ENCODE measurements at places on chromosomes 12 and 14. TPM values are rescaled to one million over a fixed set of nuclear protein-coding genes. Genes with fewer than 3 reads are reported as not detected.

DNA sequence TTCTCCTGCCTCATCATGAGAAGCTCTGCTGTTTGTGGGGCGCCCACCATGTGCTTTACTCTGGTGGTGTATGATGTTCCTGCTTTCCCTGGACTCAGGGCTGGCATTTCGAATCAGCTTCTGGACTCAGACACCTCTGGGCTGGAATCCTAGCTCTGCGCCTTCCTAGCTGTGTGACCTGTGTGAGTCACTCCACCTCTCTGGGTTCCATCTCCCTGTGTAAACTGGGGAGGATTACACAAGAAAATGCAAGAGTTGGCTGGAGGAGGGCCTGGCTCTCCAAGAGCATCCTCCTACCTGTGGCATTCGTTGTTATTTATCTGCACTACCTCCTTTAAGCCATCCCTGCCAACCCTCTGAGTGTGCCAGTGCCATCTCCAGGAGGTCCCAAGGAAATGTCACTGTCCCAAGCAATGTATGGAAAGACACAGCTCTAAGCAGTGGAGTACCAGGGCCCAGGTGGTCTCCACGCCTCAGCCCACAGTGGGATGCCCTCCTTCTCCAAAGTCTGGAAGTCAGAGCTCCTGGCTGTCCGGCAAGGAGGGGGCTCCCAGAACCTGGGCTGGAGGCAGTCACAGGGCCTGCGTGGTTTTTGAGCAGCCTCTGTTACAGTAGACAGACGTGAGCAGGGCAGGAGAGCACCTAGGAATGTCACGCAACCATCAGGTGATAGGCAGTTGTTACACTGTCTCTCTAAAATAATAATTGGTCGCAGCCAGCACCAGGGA lies 7.3 kb upstream of the TNFAIP2 start:
- no peak overlapping the region for H3K4me3 ChIP-seq
- no peaks in the 10 kb centered on the region for H3K36me3 ChIP-seq
- no peaks in the 10 kb centered on the region for H3K27me3 ChIP-seq
- DNase-seq, result peak; percentile 68
- no peak overlapping the region for H3K27ac ChIP-seq

- H3K36me3 ChIP-seq, result peaks cover 21% of the 10 kb centered on the region
- peaks cover 22% of the 10 kb centered on the region for H3K4me1 ChIP-seq
- no peak overlapping the region for H3K4me3 ChIP-seq
- H3K27me3 ChIP-seq, result no peaks in the 10 kb centered on the region
- no peak overlapping the region for H3K27ac ChIP-seq
Measured at GRCh38 chr12:89645434-89645833, 63.2 kb downstream of the ATP2B1 start.

- H3K27me3 ChIP-seq, result peaks cover 16% of the 10 kb centered on the region
- no peaks in the 10 kb centered on the region for H3K36me3 ChIP-seq
- peaks cover 9% of the 10 kb centered on the region for H3K4me1 ChIP-seq
- H3K27ac ChIP-seq, result no peak overlapping the region
- DNase-seq, result peak; percentile 70
Measured at GRCh38 chr14:99654235-99654985, 9.5 kb downstream of the HHIPL1 start.

- no peaks in the 10 kb centered on the region for H3K27me3 ChIP-seq
- no peak overlapping the region for H3K4me3 ChIP-seq
- peaks cover 13% of the 10 kb centered on the region for H3K4me1 ChIP-seq
Measured at GRCh38 chr12:25322351-25322750, 71.6 kb upstream of the KRAS start.

- peak overlapping the region; percentile 96 for H3K27ac ChIP-seq
- H3K36me3 ChIP-seq, result no peaks in the 10 kb centered on the region
- DNase-seq, result no peak
- H3K27me3 ChIP-seq, result no peaks in the 10 kb centered on the region
- peaks cover 38% of the 10 kb centered on the region for H3K4me1 ChIP-seq
- peak overlapping the region; percentile 28 for H3K4me3 ChIP-seq
Measured at GRCh38 chr14:80383223-80383622, 171.9 kb upstream of the DIO2 start.

DNA sequence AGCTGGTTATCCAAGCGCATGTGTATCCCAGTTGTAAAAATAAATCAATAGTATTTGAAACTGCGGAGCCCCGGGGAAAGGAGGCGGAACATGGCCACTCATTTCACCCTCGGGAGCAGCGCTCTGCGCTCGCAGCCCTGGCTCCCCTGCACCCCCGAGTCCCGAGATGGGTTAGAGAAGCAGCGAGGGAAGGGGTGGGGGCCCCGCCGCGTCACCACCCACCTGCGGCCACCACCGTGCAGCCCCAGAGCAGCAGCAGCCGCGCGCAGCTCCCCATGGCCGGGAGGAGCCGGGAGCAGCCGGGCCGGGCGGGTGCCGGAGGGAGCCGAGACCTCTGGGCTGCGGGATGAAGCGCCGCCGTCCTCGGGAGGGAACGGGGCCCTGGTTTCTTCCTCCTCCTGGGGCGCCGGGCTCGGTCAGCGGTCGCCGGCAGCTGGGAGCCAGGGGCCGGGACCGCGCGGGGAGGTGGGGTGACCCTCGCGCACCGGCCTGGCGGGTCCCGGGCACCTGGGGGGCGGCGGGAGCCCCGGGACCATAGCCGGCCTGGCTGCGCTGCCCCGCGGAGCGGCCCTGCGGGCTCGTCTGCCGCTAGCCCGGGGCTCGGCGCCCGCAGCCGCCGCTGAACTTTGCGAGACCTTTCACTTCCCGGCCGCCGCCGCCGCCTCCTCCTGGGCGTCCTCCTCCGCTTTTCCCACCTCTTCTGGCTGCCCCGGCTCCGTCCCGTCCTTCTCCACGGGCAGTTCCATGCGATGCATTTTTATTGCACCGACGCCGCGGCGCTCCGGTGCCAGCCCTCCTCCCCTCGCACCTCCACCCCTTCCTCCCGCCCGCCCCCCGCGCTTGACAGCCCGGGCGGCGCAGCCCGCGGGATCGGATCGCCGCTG lies at the start of gene NTN4:
NTN4 (minus strand) TSS at position 732 of the 884 bp plus-strand sequence; CDS start at position 277, 455 bp downstream.
- H3K4me1 ChIP-seq, result no peaks in the 10 kb centered on the region
- H3K27ac ChIP-seq, result peak within 1 kb of the TSS; percentile 83
- peaks cover 11% of the 10 kb centered on the region for H3K36me3 ChIP-seq
- DNase-seq, result peak; percentile 49
- H3K4me3 ChIP-seq, result peak within 1 kb of the TSS; percentile 80

DNA sequence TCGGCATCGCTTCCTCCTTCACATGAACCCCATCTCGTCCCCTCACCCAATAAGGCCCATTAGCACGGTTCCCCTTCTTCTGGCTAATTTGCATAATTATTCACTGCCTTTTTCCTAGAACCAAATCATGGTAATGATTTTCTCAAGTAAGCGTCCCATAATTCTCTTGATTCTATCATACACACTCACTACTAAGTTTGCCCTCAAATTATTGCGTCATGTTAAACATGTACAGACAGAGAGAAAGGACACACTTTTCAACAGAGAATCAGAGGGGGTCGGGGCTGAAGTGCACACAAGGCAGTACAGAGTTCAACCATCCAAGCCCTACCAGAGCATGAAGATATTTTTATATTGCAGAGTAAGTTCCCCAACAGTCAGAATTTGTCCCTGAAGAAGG lies 256.6 kb downstream of the FOXN3 start:
- H3K4me1 ChIP-seq, result peaks cover 6% of the 10 kb centered on the region
- H3K27me3 ChIP-seq, result no peaks in the 10 kb centered on the region
- H3K27ac ChIP-seq, result no peak overlapping the region
- H3K4me3 ChIP-seq, result no peak overlapping the region
- H3K36me3 ChIP-seq, result peaks cover 7% of the 10 kb centered on the region
- DNase-seq, result no peak

DNA sequence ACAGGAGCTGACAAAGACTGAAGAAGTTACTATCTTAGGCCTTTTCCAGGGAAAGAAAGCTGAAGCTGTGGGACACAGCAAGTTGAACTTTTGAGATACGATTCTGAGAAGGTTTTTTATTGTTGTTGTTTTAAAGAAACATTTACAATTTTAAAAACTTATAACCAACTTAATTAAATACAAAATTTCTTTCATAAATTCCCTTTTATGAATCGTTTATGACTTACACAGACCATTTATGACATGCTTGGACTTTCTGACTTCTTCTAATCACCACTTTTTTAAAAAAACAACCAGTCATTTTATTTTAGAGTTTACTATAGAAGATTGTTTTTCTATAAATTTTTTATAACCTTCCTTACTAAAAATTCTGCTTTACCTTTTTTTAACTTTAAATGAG lies 68.7 kb downstream of the DHRS2 start:
- H3K36me3 ChIP-seq, result no peaks in the 10 kb centered on the region
- DNase-seq, result peak; percentile 40
- H3K27ac ChIP-seq, result no peak overlapping the region
- no peaks in the 10 kb centered on the region for H3K4me1 ChIP-seq

DNA sequence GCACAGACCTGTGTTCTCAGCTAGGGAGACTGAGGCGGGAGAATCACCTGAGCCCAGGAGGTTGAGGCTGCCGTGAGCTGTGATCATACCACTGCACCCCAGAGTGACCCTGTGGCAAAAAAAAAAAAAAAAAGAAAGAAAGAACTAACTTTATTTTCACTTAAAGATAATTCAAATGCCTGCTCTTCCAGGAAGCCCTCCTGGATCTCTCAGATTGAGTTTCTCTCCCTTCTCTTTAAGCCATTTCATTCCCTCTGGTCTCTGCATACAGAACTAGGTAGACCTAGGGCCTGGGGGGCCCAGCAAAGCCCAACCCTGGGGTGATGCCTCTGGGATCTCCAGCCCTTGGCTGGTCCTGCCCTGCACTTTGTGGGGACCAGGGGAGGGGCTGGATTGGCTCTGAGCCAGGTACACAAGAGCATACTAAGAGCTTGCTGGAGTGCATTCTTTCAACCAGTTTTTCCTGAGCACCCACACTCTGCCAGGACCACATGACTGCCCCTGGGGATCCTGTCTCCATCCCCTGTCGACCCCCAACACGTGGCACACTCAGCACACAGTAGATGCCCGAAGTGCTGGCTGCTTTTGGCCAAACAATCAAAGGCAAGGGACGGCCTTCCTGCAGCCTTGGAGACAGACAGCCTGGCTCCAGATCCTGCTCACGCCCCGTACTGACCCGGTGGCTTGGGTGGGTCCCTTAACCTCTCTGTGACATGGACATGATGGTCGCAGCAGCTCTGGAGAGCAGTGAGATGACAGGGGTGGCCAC lies 52.7 kb downstream of the CYP46A1 start:
- no peaks in the 10 kb centered on the region for H3K27me3 ChIP-seq
- no peak overlapping the region for H3K27ac ChIP-seq
- no peak for DNase-seq

DNA sequence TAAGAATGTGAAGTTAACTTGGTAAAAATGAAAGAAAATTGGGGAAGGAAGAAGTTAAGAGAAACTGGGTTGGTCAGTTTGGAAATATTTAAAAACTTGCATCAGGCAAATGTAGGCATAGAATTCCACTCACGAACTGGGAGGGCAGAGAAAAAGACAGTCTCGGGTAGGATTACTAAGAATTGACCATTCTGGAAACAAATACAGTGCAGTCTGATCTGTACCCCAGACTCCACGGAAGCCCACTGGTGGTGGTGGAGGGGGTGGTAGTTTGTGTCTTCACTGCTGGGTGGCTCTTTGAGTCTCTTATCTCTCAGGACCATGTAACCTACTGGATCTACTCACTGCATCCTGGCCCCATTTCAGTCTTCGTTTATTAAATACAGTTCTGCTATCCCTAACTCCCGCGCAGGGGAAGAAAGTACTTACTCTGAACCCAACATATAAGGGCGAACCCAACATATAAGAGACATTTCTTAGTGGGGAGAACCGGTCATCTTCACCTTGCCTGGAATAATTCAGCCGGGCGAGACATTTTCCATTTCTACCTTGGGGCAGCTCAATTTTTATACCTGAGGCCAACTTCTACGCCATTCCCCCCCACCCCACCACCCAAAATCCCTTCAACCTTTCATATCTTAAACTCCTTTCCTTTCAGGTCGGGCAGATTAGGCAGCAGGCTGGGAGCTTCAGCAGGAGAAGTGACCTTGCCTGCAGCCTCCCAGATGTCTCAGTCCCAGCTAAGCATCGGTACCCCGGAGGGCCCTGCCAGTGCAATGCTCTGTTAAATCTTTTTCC lies 1.7 kb downstream of the SLC2A3 start:
- no peak overlapping the region for H3K27ac ChIP-seq
- no peak for DNase-seq
- no peak overlapping the region for H3K4me3 ChIP-seq
- H3K4me1 ChIP-seq, result peaks cover 2% of the 10 kb centered on the region
- peaks cover 18% of the 10 kb centered on the region for H3K36me3 ChIP-seq

DNA sequence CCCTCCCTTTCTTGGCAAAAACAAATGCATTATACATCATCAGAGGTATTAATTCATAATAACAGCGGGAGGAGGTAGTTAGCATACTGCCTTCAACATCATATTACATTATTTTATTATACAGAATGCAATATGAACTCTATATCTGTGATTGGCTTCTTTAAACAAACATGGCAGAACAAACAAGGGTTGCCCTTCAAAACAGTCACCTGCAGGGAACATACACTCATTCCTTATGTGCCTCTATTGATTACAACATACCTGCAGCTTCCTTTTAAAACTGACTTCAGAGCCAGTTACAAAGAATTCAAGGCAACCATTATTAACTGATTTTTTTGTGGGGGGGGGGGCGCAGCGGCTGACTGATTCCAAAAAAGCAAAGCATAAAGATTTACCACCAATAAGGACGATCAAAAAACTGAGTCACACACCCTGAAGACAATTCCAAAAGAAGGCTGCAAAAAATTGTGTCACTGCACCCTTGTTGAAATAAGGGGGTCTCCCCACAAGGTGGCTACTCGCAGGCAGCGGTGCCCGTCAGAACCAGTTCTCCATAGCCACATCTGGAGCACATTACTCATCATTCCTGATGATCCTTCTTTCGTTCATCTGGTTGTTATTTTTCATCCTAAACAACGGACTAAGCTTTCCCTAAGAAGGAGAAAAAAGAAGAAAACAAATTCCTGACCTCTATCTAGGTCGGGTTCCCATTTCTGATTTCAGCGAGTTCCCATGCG lies 51.8 kb downstream of the SMUG1 start:
- no peaks in the 10 kb centered on the region for H3K27me3 ChIP-seq
- no peak overlapping the region for H3K4me3 ChIP-seq
- no peaks in the 10 kb centered on the region for H3K4me1 ChIP-seq

- no peaks in the 10 kb centered on the region for H3K4me1 ChIP-seq
- H3K27ac ChIP-seq, result no peak overlapping the region
- H3K27me3 ChIP-seq, result peaks cover 59% of the 10 kb centered on the region
- no peak overlapping the region for H3K4me3 ChIP-seq
- H3K36me3 ChIP-seq, result no peaks in the 10 kb centered on the region
Measured at GRCh38 chr12:40697566-40698259, 5.5 kb downstream of the CNTN1 start.

DNA sequence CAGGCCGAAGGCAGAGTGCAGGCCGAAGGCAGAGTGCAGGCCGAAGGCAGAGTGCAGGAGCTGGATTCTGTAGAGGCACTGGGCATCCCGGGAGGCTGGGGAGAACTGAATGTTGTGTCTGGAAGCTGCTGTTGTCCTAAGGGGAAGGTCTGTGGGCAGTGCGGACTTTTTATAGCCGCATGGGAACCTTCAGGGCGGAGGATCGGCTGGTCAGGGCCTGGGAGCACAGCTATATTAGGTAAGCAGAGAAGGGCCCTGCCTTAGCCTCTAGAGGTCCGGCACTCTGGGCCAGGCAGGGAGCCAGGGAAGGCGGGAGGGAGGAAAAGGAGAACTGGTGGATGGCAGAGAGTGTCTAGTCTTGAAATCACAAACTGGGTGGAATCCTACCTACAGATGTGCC lies 14.2 kb downstream of the CABP1 start:
- peaks cover 25% of the 10 kb centered on the region for H3K27me3 ChIP-seq
- H3K27ac ChIP-seq, result no peak overlapping the region
- DNase-seq, result no peak

GRCh38 chr12:71276541-71276940 lies 118.7 kb upstream of the TSPAN8 start:
- no peak overlapping the region for H3K27ac ChIP-seq
- H3K36me3 ChIP-seq, result no peaks in the 10 kb centered on the region
- H3K27me3 ChIP-seq, result no peaks in the 10 kb centered on the region
- DNase-seq, result no peak
- H3K4me3 ChIP-seq, result no peak overlapping the region

Gene KCNH3
- total RNA-seq, result not detected

Gene PSMB5
- total RNA-seq, result 162 TPM

Gene BRAP
- total RNA-seq, result 24.4 TPM

Gene TCP11L2
- 11.4 TPM for total RNA-seq

Gene CCDC175
- not detected for total RNA-seq
